ENCODE measurements at places on chromosomes 5 and 9.

DNA sequence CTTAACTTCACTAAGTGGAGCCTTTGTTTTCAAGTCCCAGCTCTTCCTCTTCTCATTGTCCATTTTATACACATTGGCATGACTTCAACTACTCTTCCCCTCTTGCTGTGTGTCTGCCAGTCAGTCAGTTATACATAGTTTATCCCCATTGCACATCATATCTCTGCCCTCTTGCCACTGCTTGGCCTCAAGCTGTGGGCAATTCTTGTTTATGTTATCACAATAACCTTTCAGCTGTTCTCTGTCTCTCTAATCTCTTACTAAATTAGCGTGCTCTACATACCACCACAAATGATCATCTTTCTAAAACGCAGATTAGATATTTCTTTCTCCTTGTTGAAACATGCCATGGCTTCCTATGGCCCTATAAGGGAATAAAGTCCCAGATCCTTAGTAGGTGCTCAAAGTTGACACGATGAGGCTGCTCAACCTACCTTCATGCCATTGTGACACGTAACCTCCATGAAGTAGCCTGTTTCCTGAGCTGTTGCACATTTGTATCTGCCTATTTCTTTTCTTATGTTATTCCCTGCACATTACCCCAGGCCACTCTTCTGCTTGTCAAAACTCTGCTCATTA is 239.3 kb downstream of the GAS1 start:
- no peak for DNase-seq

DNA sequence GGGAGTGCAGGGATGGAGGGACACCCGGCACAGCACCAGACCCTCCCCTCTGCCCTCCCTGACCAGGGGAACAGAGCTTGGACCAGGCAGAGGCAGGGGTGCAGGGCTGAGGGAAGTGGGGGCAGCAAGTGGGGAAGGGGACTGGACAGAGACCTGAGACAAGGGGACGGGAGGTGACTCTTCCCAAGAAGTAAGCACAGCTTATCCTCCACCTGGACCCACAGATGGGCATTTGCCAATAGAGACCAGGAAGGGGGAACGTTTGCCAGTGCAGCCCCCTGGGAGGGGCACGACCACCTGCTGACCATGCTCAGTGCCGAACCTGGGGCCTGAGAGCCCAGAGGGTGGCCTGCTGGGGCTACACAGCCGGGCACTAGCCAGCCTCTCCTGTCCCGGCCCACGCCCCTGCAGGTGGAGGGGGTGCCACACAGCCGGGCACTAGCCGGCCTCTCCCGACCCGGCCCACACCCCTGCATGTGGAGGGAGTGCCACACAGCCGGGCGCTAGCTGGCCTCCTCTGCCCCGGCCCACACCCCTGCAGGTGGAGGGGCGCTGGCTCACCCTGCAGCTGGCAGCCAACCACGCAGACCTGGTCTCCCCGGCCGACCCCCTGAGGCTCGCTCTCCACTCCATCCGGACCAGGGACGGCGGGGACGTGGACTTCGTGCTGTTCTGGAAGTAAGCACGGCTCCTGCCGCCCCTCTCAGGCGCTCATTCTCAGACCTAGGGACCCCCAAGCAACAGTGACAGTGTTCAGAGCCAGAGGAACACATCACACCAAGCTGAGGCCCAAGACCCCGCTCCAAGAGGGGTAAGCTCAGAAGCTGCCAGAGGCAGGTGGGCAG is 24.3 kb downstream of the GLT6D1 start:
- no peak for DNase-seq

GRCh38 chr5:147170603-147171002 is 64.2 kb upstream of the STK32A start:
- no peak for DNase-seq

- no peak for DNase-seq
Observed at GRCh38 chr5:175682664-175683063, 24.8 kb downstream of the HRH2 start.

DNA sequence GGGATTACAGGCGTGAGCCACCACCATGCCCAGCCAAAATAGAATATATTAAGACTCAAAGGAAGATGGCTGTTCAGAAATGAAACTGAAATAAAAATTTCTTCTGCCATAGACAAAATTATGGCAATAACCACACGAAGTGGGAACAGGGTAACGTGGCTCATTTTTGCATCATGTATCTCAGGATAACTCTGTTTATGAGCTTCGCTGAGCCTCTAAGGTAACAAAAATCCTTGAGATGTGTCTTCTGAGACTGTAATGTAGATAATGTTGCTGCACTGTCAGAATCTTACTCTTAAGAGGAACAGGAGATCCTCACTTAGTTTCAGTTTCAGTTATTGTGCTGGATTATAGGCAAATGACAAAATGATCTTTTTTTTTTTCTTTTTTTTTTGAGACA is 153.8 kb downstream of the GOLPH3 start:
- no peak for DNase-seq

- peak; percentile 14 for DNase-seq
Observed at GRCh38 chr9:95506678-95507463, 9.9 kb downstream of the PTCH1 start.

DNA sequence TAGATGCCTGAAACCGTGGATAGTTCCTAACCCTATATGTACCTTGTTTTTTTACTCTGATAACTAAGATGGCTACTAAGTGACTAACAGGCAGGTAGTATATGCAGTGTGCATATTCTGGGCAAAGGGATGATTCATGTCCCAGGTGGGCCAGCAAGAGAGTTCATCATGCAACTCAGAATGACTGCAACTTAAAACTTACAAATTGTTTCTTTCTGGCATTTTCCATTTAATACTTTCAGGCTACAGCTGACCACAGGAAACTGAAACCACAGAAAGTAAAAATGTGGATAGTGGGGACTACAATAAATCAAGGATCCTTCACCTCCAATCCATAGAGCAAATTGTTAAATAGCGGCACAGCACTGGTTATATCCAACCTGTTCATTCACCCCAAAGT is 30.7 kb upstream of the VCAN start:
- DNase-seq, result no peak

GRCh38 chr5:160494451-160494850 is 72.8 kb downstream of the PTTG1 start:
- DNase-seq, result no peak

DNA sequence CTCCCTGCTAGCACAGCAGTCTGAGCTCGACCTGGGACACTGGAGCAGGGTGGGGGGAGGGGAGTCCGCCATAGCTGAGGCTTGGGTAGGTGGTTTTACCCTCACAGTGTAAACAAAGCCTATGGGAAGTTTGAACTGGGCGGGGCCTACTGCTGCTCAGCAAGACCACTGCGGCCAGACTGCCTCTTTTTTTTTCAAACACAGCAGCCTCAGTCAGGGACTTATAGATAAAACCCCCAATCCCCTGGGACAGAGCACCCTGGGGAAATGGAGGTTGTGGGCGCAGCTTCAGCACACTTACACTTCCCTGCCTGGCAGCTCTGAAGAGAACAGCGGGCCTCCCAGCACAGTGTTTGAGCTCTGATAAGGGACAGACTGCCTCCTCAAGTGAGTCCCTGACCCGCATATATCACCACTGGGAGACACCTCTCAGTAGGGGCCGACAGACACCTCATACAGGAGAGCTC is 151.1 kb upstream of the APC start:
- no peak for DNase-seq

GRCh38 chr9:93678199-93679019 is 102.0 kb downstream of the PHF2 start:
- DNase-seq, result no peak

DNA sequence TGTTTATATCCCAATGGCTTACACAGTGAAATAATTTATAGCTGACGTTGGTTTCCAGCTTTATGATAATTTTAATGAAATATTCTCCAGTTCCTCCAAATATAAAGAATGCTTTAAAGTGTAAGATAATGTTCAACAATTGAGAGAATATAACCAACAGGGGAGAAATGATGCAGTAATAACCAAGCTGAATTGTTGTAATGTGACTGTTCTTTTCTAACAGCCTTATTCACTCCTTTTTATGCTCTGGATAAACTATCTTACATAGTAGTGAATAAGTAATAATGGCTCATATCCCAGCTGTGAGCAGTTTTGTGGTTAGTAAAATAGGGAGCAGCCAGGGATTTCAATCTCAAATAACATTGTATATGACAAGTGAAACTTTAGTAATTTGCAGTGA is 2348.7 kb upstream of the ACO1 start:
- no peak for DNase-seq

- no peak for DNase-seq
Observed at GRCh38 chr9:78325343-78325742, 28.4 kb downstream of the PSAT1 start.

DNA sequence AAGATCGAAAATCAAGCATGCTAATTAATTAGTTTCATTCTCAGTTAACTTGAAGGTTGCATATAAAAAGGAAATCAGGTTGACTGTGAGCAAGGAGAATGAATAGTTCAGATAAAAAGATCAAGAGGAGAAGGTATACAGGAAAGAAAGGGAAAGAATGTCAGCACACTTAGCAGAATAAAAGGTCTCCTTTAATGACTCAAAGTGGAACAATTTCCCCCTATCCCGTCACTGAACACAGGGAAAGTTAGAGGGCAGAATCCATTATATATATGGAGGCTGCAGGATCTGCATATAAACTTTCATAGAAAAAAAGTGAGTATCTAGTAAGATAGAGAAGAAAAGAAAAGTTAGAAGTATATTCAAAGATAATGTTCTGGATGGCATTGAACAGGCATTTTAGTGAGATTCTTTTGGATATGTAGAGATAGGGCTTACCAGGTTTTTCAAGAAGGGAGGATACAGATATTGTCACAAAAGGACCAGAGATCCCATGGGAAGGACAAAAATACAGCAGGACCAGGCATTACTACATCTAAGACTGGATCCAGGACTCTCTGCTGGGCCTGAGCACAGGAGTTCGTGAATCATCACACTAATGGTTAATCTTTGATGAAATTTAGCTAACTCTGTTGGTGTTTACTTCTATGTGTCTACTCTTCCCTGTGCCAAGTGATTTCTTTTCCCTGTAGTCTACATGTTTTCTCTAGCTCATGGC is 988.2 kb upstream of the ARRDC3 start:
- DNase-seq, result no peak

- peak; percentile 83 for DNase-seq
Observed at GRCh38 chr5:97183100-97183929, at the start of gene RIOK2. TSS of gene RIOK2 (minus strand) at chr5:97183247. CDS start at chr5:97183191, 56 bp downstream.

DNA sequence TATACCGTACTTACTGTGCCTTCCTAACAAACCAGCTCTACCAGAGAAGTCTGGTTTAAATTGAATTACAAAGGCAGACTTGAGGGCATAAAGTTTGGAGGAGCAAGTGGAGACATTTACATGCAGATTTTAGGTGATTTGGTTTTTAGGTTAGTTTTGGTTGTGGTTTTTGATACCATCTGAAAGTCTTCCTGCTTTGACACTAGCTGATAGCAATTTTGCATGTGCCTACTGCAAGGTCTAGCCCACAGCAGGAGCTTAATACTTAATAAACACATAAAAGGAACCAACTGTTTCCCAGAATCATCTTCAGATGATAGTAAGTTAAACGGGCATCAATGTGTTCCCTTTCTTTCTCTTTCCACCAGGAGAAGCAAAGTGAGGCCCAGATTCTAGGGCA is 3.4 kb upstream of the ESM1 start:
- no peak for DNase-seq

- no peak for DNase-seq
Observed at GRCh38 chr5:59660737-59661136, 232.8 kb downstream of the PDE4D start.

- no peak for DNase-seq
Observed at GRCh38 chr9:108270051-108270450, 585.7 kb downstream of the ACTL7B start.

DNA sequence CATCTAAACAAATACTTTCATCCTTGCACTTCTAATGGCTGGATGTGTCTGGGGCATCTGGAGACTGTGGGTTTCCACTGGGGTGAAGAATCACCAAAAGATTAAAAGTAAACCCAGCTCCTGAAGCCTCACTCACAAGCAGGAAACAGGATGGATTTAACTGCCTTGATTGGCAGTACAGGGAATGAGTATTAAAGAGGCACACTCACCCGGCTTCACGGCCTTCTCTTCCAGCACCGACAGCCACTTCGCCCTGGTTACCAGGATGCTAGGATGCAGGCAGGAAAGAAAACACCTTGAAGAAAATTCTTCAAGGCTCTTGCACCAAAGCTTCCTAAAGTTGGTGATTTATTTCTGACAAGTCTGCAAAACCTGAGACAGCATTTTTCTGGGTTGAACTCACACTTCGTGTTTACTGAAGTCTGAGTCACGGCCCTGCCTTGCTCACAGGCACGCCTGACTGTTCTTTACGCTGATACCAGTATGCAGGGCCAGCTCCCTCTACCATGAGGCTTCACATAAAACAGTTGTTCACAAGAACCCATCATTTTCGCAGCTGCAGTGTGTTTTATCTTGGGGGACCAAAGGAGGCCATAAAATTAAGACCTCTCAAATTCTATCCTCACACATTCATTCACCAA is 56.5 kb upstream of the ZNF354A start:
- DNase-seq, result no peak

DNA sequence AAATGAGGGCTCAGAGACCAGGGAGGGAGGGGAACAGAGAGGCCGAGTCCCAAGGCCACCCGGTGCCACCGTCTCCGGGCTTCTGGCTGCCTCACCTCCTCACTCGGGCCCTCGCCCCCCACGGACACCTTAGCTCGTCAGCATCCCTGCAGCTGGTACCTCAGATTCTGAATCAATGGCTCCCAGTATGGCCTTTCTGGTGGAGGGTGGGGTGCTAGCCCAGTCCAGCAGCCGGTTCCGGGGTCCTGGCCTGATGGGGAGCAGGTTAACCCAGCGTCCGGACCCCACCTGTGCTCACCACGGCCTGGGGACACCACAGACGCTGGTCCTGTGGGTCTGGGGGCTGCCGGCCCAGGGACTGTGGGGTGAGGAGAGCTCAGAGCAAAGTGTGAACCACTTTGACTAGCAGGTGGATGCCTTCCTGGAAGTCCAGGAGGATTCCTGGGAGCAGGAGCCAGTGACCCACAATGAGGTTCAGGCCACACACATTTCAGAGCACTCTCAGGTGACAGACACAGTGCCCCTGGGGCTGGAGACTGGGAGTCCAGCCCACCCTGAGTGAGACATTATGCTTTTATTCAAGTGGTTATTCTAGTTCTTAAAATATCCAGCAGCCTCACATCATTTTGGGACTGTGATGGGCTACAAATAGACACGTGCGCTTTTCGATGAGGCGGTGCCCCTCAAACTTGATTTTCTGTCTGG is 53.3 kb downstream of the AHRR start:
- DNase-seq, result no peak

- DNase-seq, result no peak
Observed at GRCh38 chr9:98132806-98133631, 14.0 kb upstream of the TRIM14 start.

- no peak for DNase-seq
Observed at GRCh38 chr9:3299872-3300271, 225.9 kb downstream of the RFX3 start.
